Stimulated activated CD8-positive, alpha-beta memory T cell treated with anti-CD3 and anti-CD28 coated beads, Interleukin-7, amount 100 ng/mL, for 48 hours (primary cell): ENCODE measurements at places on chromosomes 1 and 21.

DNA sequence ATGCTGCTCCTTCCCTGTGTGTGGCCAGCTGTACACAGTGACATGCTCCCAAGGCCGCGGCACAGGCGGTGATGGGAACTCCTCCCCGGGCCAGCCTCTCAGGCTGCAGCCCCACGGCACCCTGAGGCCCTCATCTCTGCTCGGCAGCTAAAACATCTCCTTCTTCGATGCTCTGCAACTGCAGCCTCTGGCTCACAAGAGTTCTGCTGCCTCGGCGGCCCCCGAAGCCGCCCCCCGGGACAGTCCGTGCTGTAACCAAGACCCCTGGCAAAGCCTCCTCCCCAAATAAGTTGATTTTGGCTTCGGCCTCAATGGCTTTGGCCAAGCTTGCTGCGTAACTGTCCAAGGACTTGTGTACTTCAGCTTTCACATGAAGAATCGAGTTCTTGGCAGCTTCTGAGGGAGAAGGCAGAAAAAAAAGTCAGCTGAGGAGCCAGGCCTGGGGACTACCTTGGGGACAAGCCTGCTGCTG lies 51.3 kb downstream of the GPR161 start:
- no peak for DNase-seq

- no peak for DNase-seq
Observed at GRCh38 chr1:24284156-24284471, 35.0 kb upstream of the GRHL3 start.

GRCh38 chr1:228830185-228830953 lies 95.1 kb downstream of the RHOU start:
- DNase-seq, result no peak

DNA sequence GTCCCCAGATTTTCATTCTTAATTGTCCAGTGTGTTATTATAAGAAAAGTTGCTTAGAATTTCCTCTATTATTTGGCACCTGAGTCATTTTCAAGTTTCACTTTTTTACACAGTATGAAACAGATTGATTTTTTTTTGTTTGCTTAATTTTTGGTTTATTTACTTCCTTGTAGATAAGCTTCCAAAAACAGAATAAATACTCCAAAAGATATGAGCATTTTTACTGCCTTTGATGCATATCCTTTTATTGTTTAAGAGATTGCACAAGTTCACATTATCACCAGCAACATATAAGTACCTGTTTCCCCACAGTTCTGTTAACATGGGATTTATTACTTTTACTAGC lies 36.3 kb upstream of the AHCYL1 start:
- DNase-seq, result no peak

DNA sequence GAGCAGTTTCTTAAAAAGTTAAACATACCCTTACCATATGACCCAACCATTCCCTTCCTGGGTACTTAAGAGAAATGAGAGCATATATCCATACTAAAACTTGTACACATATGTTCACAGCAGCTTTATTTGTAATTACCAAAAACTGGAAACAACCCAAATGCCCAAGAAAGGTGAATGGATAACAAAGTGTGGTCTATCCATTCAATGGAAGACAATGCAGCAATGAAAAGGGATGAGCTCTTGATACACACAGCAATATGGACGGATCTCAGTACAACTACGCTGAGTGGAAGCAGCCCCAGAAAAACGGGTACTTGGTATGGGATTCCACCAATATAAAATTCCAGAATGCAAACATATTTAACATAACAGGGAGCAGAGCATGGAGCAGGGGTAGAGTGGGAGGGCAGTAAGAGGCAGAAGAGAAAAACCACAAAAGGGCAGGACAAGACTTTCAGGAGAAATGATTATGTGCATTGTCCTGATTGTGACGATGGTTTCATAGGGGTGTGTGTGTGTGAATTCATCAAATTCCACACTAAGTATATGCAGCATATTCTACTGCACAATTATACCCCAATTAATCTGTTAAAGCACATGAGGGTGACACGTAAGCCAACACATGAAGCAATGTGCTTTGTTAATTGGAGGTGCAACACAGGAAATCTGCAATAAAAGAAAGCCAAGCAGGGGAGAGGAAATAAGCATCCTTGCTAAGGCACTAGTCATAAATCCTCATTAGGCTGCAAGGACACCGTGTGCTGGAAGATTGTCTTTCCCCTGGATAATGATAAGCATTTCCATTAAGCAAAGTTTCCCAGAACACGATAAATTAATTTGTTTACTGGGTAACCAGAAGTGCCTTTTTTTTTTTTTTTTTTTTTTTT lies 113.1 kb upstream of the KRTAP19-8 start:
- no peak for DNase-seq

- DNase-seq, result no peak
Observed at GRCh38 chr1:42758641-42759040, 8.2 kb downstream of the P3H1 start.

GRCh38 chr1:242477944-242478343 lies 46.6 kb downstream of the PLD5 start:
- no peak for DNase-seq

DNA sequence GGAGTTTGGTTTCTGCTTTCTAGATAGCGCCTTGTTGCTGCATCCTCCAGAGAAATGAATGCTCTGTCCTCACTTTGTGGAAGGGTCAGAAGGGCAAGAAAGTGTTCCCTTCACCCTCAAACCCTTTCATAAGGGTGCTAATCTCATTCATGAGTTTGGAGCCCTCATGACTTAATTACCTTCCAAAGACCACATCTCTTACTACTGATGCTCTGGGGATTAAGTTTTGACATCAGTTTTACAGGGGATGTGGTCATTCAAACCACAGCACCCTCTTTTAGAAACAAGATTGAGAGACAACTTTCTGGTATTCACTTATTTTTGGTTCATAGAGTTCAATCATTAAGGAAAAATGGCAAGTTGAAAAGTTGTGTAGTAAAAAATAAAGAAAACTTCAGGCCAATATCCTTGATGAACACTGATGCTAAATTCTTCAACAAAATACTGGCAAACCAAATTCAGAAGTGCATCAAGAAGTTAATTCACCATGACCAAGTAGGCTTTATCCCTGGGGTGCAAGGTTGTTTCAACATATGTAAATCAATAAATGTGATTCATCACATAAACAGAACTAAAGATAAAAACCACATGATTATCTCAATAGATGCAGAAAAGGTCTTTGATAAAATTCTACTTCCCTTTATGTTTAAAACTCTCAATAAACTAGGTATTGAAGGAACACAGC lies 442.1 kb downstream of the PTBP2 start:
- DNase-seq, result no peak

DNA sequence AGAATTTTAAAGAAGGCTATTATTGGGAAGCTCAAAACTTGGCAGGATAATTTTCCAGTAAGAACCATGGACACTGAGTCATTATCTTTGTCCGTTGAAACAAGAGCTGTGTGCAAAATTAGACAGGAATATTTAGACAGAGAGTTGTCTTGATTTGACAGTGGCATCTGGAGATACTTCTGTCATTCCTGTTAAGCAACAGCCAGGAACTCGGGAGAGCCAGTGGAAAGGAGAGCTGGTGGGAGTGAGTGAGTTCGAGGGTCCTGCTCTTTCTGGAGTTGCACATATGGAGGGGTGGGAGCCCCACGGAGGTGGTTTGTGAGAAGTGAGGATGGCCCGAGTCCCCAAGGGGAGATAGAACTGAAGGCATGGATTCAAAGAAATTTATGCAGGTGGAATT lies 3.1 kb downstream of the COQ8A start:
- no peak for DNase-seq

GRCh38 chr1:168687816-168688215 lies 41.2 kb downstream of the DPT start:
- no peak for DNase-seq

DNA sequence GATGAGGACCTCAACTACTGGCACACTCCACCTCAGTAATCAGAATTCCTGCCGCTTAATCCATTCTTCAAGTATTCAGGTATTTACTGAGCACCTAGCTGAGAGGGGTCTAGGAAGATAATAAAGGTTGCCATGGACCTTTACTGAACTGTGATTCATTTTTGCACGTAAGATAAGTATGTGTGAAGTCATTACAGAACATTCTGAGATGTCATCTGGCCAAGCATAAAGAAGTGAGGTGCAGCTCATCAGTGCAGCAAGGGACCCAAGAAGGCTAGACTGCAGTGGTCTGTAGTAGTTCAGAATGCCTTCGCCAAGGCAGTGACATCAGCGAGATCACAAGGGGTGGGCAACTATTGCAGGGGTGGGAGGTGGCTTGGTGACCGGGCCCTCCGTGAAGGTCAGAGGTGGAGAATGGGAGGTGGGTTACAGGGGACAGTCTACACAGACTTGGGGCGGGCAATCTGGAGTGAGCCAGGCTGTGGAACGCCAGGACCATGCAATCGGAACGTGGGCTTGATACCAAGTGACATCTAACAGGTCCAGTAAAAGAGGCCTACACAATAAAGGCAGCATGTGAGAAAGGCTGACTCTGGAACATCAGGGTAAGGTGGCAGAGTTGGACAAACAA lies 107.4 kb downstream of the SLC45A1 start:
- no peak for DNase-seq
